ENCODE measurements at places on chromosomes 6 and 20.

DNA sequence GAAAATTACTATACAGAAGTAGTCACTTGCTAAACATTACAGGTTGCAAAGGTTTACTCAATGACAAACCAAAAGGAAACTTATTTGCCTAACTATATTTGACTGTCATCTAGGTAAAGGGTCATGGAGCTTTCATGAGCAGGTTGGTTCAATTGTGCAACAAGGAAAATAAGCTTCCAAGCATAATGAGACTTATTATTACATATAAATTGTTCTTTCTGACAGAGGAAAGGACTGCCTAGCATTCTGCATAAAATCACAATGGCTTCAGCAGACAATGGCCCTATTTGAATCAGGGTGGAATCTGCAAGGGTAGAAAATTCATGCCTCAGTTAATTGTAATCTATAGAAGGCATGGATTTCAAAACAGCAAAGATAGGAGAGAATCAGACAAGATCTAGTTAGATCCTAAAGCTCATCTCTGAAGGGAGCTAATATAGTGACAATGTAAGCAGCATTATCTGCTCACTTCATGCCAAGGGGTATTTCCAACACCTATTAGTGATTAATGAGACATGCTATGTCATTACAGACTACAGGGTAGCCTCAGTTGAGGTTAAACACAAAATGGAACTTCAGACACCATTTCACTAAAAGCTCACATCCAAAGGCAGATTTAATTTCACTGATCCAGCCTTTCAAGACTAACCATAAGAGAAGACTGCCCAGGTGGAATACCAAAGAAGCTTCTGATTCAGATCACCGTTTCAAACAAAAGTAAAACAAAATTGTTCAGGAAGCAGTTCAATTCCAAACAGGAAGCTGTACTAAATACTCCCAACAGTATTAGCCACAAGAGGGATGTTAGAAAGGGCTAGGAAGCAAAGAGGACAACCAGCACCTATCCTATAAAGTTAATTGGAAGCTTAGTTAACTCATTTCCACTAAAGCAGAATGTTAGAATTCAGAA is 8.5 kb downstream of the STAU1 start:
- peaks cover 3% of the 10 kb centered on the region for H3K36me3 ChIP-seq
- no peaks in the 10 kb centered on the region for H3K4me1 ChIP-seq
- H3K27ac ChIP-seq: no peak overlapping the region
- DNase-seq: no peak

GRCh38 chr6:37882292-37882691 is 62.8 kb downstream of the ZFAND3 start:
- H3K36me3 ChIP-seq: no peaks in the 10 kb centered on the region
- no peaks in the 10 kb centered on the region for H3K27me3 ChIP-seq
- DNase-seq: no peak
- no peak overlapping the region for H3K27ac ChIP-seq
- no peaks in the 10 kb centered on the region for H3K4me1 ChIP-seq

- no peaks in the 10 kb centered on the region for H3K27me3 ChIP-seq
- DNase-seq: no peak
- H3K4me1 ChIP-seq: peaks cover under 1% of the 10 kb centered on the region
- no peak overlapping the region for H3K27ac ChIP-seq
Measured at GRCh38 chr6:7200598-7201443, 93.1 kb downstream of the RREB1 start.

- no peak for DNase-seq
- no peaks in the 10 kb centered on the region for H3K4me1 ChIP-seq
- no peaks in the 10 kb centered on the region for H3K36me3 ChIP-seq
- no peak overlapping the region for H3K4me3 ChIP-seq
- H3K27me3 ChIP-seq: no peaks in the 10 kb centered on the region
- no peak overlapping the region for H3K27ac ChIP-seq
Measured at GRCh38 chr6:45686841-45687569, 309.3 kb upstream of the SUPT3H start.

- H3K4me1 ChIP-seq: peaks cover 38% of the 10 kb centered on the region
- DNase-seq: no peak
- no peaks in the 10 kb centered on the region for H3K36me3 ChIP-seq
- H3K27me3 ChIP-seq: no peaks in the 10 kb centered on the region
- H3K27ac ChIP-seq: 0 out of 2 replicates have a peak overlapping the region, but pooled peaks have one; percentile 20
Measured at GRCh38 chr20:53735536-53736050, 142.0 kb upstream of the ZNF217 start.

GRCh38 chr6:169205176-169206160 is 48.2 kb downstream of the THBS2 start:
- H3K27ac ChIP-seq: no peak overlapping the region
- no peak for DNase-seq
- H3K27me3 ChIP-seq: no peaks in the 10 kb centered on the region
- no peak overlapping the region for H3K4me3 ChIP-seq

Data from H1 (cell line).